GM04504 (cell line): ENCODE measurements at places on chromosomes 1 and 21.

GRCh38 chr1:19731311-19731821 lies 66.7 kb downstream of the HTR6 start:
- no peak for DNase-seq

DNA sequence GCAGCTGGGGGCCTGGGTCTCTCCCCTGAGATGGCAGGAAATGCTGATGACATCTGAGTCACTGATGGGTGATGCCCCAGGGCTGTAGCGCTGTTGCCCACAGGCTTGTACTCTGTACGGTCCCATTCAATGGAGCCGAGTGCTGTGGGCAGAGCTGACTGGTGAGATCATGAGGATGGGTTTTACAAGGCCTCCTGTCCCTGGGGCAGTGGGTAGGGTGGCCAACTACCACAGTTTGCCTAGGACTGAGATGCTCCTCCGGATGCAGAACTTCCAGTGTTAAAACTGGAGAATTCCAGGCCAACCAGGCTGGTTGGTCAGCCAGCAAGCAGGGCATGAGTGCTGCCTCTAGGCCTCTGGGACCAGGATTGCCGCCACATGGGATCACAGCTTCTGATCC lies 9.2 kb downstream of the PHLDA3 start:
- no peak for DNase-seq

DNA sequence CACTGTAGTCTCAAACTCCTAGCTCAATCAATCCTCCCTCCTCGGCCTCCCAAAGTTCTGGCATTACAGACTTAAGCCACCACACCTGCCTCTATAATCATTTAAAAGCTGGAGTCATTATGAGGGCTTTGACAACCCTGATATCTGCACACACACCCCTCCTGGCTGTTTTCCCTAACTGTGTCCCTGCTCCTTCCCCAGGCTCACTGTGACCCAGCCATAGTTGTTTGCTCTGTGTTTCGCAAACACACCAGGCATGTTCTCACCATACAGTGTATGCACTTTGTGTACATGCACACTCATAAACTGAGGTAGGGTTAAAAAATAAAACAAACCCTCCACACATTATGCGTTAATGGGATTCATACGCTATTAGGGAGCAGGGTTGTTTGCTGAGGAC lies 21.8 kb upstream of the IL20 start:
- no peak for DNase-seq

- no peak for DNase-seq
These were observed 47.5 kb downstream of the HSF2BP start for GRCh38 chr21:43611598-43612369.

GRCh38 chr1:89606227-89606980 lies 26.5 kb upstream of the LRRC8C start:
- no peak for DNase-seq

GRCh38 chr1:173062150-173062938 lies 11.6 kb upstream of the TNFSF18 start:
- DNase-seq = peak; percentile 29

GRCh38 chr1:230084408-230085177 lies 17.6 kb downstream of the GALNT2 start:
- peak; percentile 91 for DNase-seq

- DNase-seq = no peak
These were observed 473.8 kb upstream of the PKN2 start for GRCh38 chr1:88210103-88210787.

DNA sequence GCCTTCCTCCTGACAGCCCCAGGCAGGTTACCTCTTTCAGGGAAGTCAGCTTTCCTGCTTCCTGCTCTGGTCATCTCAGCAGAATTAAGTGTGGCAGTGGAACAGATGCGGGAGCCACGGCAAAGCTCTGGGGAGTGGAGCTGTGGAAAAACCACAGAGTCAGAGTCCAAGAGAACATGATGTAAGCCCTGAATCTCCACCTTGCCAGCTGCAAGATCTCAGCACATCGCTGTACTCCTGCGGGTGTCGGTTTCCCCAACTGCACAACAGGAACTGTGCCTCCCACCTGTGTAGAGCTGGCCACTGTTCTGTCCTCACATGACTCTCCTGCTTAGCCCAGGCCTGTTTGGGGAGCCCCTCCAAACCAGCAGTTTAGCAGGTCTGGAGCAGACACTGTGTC lies 123.7 kb downstream of the MATN1 start:
- no peak for DNase-seq

DNA sequence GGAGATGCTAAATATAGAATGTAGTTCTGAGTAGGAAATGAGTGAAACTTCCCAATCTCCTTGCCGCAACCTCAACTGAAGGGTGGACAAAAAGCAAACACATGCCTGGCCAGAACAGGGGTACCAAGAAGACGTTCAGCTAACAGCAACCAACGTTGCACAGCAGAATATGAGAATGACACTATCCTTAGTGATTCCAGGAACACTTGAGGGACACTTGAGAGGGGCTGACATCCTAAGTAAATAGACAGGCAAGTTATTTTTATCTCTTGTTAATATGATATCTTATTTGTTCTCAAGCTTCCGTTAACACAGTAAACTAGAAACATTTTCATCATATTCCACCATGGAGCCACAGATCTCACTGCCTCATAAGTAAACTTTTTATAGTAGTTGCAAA lies 908 bp downstream of the KRTAP19-1 start:
- no peak for DNase-seq

GRCh38 chr1:40944326-40944725 lies 35.2 kb upstream of the CTPS1 start:
- no peak for DNase-seq

- DNase-seq = no peak
These were observed 17.4 kb upstream of the GJA9 start for GRCh38 chr1:38898653-38899230.

DNA sequence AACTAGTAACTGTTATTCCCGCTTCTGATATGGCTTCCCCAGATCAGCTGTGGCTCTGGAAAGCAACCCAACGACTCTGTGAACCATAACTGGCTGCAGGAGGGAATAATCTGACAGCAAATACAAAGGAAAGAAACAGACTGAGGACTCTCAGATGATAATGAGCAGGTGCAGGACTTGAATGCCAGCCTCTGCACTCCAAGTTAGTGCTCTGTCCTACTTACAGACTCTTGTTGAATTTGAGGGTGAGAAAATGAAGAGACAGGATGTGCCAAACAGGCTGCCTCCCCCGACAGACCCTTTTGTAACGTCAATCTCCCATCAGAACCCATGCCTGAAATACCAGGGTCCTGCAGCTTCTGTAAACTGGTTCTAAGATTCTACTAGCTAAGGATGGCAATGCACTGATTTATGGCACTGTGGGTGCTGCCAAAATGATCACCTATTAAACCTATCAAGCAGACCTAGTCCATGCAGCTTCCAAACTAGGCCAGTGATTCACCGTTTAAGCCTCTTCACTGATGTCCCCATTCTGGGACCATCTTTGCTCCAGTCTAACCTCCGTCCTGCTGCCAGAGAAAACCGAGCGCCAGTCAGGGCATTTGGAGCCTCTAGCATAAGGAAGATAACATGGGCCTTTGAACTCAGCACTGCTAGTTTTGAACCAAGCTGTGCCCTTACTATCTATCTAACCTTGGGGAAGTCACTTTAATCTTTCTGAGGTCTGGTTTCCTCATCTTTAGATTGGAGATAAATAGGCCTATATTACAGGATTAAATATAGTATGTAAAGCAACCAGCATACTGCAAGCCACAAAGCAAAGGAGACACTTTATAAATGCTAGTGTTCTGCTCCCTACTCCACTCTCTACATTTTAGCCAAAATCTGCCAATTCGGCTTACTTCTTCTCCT lies 4.8 kb downstream of the MKNK1 start:
- DNase-seq = no peak

DNA sequence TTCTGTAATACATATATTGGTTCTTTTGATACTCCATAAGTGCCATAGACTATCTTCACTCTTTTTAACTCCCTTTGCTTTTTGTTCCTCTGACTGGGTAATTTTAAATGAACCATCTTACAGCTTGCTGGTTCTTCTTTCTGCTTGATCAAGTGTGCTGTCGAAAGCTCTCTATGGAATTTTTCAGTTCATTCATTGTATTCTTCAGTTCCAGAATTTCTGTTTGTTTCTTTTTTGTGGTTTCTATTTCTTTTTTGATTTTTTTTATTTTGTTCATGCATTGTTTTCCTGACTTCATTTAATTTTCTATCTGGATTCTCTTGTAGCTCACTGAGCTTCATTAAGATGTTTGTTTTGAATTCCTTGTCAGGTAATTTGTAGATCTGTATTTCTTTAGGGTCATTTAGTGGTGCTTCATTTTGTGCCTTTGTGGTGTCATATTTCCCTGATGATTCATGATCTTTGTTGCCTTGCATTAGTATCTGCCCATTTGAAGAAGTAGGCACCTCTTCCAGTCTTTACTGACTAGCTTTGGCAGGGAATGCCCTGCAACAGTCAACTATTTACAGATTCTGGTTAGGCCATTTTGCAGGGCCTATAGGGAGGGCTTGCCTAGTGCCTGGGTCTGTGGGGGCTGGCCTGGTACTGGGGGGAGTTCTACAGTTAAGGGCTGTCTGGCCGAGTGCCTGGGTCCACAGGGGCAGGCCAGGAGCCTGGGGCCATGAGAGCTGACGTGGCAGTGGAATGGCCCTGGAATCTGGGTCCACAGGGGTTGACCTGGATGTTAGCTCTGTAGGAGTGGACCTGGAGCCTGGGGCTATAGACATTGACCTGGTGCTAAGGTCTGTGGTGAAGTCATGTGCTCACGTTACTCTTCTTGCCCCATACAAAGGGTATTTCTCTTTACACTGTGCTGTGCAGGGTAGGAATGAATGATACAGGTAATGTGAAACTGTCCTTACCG lies 89.7 kb downstream of the MAGI3 start:
- DNase-seq = no peak

DNA sequence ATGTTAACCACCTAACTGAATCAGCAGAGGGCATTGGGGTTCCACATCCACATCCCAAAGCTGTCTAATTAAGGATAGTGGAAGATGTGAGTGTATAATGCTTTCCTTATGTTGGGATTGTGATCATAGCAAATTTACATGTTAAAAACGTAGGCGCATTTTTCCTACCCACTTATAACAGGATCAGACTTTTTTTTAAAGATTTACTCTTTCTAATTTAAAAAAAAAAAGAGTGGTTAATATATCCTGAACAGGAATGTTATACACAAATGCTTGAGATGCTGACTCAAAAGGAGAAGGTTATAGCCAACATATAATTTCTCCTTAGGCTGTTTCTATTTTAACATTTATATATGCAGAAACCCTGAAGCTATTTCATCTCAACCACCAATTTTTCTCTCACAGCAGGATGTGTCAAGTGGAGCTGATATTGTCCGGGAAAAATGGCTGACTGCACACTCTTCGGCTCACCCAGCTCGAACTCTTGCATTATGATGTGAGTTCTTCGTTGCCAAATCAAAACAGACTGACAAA lies 40.3 kb downstream of the RGS5 start:
- no peak for DNase-seq

GRCh38 chr1:164588516-164589341 lies 29.7 kb downstream of the PBX1 start:
- no peak for DNase-seq

GRCh38 chr1:1808206-1808605 lies 29.9 kb upstream of the NADK start:
- DNase-seq = no peak

- DNase-seq = no peak
These were observed 28.9 kb downstream of the OLFM3 start for GRCh38 chr1:101967871-101968270.

DNA sequence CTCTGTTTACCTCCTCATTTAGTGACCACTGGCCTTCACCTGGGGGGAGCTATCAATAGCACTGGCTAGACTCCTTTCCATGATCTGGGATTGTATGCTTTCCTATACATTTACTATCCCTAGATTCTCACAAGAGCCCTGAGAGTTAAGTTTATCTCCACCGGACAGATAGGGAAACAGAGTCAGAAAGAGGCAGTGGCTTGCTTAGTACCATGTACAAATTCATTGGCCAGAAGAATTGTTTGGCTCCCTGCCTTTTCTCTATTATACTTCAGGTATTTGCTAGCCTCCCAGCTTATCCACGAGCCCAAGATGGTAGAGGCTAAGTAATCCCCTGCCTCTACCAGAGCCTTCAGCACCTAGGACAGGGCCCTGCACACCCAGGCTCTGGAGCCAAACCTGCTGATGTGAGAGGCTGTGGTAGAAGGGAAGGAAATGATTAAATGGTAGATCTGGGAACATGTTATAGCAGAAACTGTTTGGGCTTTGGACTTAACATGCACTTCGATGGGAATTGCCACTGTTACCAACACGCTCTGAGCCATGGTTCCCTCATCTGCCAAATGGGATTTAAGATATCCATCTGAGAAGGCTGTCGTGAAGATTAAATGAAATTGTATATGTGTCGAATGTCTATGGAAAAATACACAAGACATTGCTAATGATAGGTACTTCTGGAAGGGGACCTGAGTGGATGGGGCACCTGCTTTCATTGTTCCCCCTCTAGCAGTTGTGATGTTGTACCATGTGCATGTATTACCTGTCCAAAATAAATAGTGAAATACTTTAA lies 3.1 kb upstream of the BLACAT1 start:
- DNase-seq = peak; percentile 24

GRCh38 chr1:106756752-106757151 lies 299.7 kb upstream of the PRMT6 start:
- no peak for DNase-seq

GRCh38 chr21:34282223-34282622 lies 81.6 kb upstream of the KCNE2 start:
- DNase-seq = no peak

DNA sequence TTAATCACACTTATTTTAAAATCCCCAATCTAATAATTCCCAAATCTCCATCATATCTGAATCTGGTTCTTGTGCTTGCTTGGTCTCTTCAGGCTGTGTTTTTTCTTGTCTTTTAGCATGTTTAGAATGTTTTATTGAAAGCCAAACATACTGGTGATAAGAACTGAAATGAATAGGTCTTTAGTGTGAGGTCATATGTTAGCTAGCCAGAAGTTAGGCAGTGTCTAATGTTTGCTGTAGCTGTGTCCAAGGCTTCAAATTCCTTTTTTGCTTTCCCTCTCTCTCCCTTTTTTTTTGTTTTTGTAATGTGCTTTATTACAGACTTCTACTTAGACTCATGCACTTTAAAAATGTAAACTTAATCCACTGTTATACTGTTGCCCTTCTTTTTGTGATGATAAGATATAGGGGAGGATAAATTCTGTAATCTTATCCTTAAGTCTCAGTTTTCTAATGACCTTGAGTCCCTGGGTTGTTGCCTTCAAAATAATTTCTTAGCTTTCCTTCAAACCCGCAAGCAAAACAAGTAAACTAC lies 725.1 kb downstream of the BRINP3 start:
- DNase-seq = no peak

DNA sequence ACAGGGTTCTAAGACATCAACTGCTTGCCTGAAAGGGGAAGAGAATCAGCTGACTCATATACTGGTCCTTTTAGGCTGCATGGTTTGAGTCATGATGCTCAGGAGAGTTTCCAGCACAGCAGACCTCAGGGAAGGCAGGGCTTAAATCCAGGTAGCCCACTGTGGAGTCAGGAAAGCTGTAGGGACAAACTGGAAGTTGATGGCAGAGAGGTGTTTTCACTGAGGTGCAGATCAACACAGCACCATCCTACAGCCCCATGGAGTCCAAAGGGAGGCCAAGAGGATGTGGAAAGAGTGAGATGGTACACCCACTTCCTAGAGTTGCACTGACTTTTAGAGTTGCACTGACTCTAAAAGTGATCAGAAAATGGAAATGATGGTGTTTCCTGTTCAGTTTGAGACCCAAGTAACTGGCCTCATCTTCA lies 252.4 kb upstream of the DUSP10 start:
- no peak for DNase-seq

- DNase-seq = peak; percentile 39
These were observed 4.2 kb upstream of the IL19 start for GRCh38 chr1:206766251-206766856.

- no peak for DNase-seq
These were observed 67.0 kb upstream of the DYNLT5 start for GRCh38 chr1:66685265-66685664.
